ENCODE measurements at places on chromosomes 1 and 21. TPM values are rescaled to one million over a fixed set of nuclear protein-coding genes. Genes with fewer than 3 reads are reported as not detected.
A peak's percentile ranks its signal among the peaks of the same experiment; 100 is the strongest.

DNA sequence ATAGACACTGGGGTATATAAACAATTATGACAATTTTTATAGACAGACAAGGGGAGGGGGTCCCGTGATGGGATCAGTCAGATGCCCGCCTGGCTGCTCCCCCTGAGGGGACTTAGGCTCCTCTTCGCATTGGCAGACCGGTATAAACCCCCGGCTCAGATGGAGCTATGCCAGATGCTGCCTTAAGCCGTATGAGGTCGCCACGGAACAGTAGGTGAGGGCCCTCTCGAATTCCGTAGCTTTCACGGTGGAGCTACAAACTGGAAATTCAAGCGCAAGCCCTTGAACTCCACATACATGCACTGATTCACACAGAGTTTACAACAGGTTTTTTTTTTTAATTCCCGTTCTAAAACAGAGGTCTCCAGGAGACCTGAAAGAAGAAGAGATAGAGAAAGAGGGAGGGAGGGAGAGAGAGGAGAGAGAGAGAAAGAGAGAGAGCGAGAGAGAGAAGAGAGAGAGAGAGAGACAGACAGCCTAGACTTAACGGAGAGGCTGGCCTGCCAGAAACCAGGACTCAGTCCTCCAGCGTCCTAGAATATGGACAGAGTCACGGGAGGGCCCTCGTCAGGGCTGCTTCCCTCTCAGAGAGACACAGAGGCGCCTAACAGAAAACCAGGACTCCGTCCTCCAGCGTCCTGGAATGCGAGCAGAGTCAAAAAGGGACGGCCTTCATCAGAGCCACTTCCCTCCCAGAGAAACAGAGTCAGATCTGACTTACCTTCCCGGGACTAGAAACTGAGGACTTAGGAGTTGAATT lies 24.4 kb upstream of the TMEM54 start:
- DNase-seq: peak; percentile 44

- no peak for DNase-seq
Measured at GRCh38 chr1:100377590-100378361, 25.5 kb downstream of the CDC14A start.

DNA sequence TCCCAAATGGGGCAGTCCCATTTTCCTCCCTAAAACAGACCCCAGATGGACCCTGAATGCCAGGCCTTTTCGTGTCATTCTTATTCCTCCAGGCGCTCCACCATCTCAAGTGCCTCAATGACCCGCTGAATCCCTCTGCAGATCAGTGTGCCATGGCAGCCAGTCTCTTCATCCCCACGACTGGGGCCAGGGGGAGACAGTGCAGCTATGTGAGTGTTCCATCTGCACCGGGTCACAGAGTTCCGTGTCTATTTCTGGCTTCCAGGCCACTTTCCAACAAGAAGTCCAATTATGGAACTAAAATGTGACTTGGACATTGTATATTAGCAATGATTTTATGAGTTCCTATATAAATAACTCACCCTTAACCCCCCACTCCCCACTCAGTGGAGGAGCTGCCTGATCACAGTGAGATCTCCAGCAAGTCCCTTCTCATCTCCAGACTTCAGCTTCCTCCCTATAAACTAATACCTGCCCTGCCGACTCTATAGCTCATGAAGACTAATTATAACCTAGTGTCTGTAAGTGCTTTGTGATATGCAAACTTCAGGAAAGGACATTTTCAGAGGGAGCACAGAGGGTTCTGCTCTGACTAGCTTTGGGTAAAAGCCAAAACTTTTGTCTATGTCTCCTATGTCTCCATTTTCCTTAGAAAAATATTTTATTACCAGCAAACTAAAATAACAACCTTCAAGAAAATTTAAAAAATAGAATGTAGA lies 56.3 kb upstream of the NFASC start:
- DNase-seq: no peak

- DNase-seq: no peak
Measured at GRCh38 chr1:162016631-162017030, 7.0 kb downstream of the OLFML2B start.

DNA sequence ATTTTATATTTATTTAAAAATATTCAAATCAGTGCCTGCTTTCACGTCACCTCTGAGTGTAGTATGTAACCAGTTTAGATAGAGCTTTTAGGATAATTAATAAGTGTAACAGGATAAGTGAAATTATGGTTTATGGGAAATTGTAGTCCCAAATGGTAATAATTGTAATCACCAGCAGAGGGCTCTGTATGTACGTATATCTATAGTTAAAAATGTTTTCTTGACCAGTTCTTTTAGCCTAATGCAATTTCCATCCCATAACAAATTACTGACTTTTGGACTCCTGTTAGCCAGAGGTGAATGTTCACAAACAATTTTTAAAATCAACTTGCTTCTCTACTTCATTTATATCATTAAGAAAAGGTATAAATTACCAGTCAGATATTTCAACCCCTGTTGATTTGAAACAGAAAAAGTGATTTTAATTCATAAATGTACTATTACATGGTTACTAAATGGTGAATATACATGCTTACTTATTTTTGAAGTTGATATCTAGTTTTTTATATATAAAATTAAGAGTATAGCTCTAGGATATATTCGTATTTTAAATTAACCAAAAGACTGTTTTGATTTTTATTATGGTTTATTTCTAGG lies 25.3 kb downstream of the SLC30A7 start:
- peak; percentile 82 for DNase-seq

DNA sequence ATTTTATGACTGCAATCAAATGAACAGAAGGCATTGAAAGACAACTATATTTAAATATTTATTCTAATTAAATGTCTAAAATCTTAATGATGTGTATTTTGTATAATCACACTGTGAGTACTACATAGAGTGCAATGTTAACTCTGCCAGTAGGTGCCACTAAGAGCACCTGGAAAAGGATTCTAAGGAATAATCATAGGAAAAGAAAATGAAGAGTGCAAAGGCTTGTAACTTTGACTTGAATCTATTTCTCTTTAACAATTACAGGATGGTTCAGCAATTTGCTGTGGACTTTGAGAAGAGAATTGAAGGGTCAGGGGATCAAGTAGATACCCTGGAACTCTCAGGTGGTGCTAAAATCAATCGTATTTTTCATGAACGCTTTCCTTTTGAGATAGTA lies 200.4 kb downstream of the DNM3 start:
- no peak for DNase-seq

DNA sequence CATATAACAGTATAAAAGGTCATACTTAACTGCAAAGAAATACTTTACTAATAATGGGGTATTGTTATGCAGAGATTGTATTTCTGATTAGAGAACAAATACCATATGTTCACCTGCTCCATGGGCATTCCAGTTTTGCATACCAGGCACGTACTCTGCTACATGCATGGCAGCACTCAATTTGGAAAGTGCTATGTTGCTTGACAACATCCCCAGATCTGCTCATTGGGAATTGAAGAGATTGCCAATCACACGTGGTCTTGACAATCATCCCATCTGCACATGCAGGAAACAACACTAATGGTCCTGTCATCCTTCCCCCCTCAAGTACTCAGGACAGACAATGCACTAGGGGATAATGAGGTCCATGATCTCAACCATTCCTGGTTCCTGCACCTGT lies 63.4 kb upstream of the PDE4B start:
- DNase-seq: no peak

GRCh38 chr1:9822897-9823692 lies 670 bp downstream of the CLSTN1 start:
- peak; percentile 28 for DNase-seq

DNA sequence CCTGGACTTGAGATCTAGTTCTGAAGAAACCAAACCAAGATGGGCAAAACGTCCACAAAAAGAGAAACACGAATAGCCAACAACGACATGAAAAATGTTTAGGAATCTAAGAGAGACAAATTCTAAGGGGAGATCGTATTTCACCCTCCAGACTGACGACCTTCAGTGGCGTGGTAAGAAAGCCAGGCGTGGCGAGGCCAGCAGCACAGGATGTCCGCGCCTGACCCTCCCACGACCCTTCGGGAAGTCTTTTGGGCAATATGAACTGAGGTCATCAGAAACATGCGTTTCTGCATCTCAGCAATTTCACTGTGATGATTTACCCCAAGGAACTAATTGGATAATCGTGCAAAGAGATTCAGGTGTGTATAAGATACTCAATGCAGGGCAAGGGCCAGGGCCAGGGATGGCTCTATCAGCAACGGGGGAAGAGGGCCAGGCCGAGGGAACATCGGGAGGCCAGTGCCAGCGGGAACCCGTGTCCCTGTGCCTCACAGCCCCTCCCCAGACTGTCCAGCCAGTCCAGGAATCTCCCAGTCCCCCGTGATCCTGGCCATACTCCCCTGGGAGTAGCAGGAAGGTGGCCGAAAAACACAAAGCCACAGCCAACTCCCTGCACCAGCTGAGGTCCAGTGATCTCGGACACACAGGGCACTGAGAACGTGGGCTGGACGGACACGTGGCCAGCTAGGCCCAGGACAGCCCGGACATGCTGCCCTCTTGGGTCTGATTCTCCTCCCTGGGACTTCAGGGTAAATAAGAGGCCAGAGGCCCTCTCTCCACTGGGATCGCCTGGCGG lies 53.6 kb upstream of the ADARB1 start:
- no peak for DNase-seq

DNA sequence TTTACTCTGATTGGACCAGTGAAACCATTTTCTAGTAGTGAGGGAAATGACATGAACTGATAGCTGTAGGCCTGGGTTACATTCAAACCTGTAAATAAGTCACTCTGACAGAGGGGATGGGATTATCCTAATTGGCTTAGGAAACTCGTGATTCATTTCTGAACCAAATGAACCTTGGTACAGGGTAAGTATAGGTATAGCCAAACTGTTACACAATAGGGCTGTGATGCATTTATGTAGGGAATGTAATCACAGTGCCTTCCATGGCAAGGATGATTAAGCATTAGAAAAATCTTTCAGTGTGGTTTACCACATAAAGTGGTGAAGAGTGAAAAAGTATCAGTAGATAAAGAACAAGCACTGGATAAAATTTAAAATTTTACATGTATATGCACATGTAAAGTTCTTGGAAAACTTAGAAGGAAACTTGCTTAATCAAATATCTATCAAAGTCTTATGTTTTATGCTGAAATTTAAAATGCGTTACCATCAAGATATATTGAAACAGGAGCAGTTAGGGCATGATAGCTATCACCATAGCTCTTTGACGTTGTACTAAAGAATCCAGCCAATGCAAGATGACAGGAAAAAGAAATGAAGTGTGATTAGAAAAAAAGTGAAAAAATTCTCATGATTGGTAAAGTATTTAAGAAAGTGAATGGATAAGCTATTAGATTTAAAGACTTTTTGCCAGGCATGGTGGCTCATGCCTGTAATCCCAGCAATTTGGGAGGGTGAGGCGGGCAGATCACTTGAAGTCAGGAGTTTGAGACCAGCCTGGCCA lies 63.0 kb downstream of the RABGAP1L start:
- no peak for DNase-seq

- peak; percentile 2 for DNase-seq
Measured at GRCh38 chr1:177354247-177354646, 183.5 kb downstream of the BRINP2 start.

DNA sequence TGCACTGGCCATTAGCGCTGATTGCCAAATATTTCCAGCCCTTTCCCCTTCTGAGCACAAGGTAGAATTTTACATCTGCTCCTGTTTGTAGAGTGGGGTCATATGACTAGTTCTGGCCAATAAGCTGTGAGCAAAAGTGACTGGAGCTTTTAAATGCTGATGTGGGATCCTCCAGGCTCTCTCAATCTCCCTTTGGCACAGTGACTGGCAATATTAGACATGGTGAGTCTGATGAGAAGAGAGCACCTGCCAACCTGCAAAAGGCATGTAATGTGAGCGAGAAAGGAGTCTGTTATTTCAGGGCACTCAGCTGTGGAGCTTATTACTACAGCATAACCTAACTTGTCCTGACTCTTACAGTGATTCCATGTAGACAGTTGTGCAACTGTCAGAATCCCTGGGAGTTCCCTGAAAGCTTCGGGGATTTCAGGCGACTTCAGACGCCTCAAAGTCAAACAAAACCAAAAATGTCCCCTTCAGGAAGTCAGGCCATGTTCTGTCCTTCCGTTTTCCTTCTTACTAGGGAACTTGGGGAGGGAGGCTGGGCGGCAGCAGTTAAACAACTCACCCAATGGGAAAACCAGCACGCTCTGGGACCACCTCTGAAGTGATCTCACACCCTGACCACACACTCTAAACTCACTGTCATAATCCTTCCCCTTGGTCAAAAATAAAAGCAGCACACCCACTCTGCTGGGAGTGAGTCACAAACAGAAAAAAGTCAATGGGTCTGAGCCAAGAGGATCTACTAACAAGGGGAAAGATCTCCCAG lies 3.6 kb upstream of the RASSF5 start:
- peak; percentile 88 for DNase-seq

GRCh38 chr1:208004851-208005250 lies 93.9 kb upstream of the CD34 start:
- DNase-seq: no peak

- no peak for DNase-seq
Measured at GRCh38 chr1:111392042-111392441, 35.5 kb downstream of the OVGP1 start.

GRCh38 chr1:118617916-118618315 lies 370.2 kb downstream of the TBX15 start:
- DNase-seq: no peak

- no peak for DNase-seq
Measured at GRCh38 chr21:44441581-44442265, 13.6 kb upstream of the LRRC3 start.

DNA sequence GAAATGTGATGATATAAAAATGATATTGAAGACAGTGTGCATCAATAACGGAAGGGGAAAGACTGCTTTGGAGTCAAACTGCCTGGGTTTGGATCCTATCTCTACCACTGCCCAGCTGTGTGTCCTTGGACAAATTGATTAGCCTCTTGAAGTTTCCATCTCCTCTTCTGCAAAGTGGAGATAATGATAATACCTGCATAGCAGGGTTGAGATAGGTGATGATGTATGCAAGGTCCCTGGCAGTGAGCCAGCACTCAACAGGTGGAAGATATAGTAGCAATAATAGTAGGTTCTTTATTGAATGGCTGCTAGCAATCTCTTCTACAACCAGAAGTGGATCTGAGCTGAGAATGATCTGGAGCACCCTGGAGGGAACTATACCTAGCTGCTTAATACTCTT lies 166.7 kb downstream of the MIS18A start:
- no peak for DNase-seq

DNA sequence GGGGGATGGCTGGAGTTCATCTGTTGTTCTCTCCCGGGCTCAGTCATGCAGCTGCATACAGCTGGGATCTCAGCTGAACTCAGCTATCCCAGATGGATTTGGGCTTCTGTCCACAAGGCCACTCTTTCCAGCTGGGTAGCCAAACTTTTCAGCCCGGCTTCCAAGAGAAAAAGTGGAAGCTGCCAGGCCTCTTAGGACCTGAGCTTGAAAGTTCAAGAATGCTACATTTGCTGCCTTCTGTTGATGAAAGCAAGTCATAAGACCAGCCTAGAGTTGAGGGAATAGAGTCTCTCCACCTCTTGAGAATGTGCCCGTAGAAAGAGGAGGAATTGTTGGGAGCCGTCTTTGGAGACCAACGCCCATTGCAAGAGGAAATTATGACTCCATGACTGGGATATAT lies 95.3 kb downstream of the C1orf21 start:
- DNase-seq: no peak

DUSP23 gene
- total RNA-seq: 32.5 TPM

PPFIA4 gene
- total RNA-seq: under 0.01 TPM

CGN gene
- total RNA-seq: under 0.01 TPM

LINGO4 gene
- not detected for total RNA-seq

DIRAS3 gene
- total RNA-seq: 3.4 TPM

F13B gene
- total RNA-seq: under 0.01 TPM

MYOM3 gene
- total RNA-seq: not detected

PFKL gene
- 196 TPM for total RNA-seq

KCNE2 gene
- not detected for total RNA-seq

KPRP gene
- not detected for total RNA-seq

PCP4L1 gene
- total RNA-seq: not detected

AVPR1B gene
- not detected for total RNA-seq

LRIF1 gene
- 8.5 TPM for total RNA-seq

UMODL1 gene
- total RNA-seq: not detected

COA7 gene
- total RNA-seq: 7.7 TPM
